Activated T-helper 1 cell treated with anti-CD3 and anti-CD28 coated beads, Interleukin-12 subunit alpha, Interleukin-12 subunit beta, Interleukin-2, Interleukin-4 antibody, amounts not matched to agents 30 ng/mL and 10 ng/mL and 1 ng/mL, durations not matched to agents 14 hours and 24 hours and 36 hours (primary cell): ENCODE measurements at places on chromosomes 5 and 9. TPM values are rescaled to one million over a fixed set of nuclear protein-coding genes. Genes with fewer than 3 reads are reported as not detected.

ADAMTS16 gene
- not detected in 2 replicates for total RNA-seq

TEX48 gene
- total RNA-seq, result 1.0 and 1.2 TPM in 2 replicates

DNAH5 gene
- not detected in 2 replicates for total RNA-seq

ACTBL2 gene
- total RNA-seq, result not detected in 2 replicates

TMCO6 gene
- total RNA-seq, result 43.2 and 43.6 TPM in 2 replicates

DMRT3 gene
- total RNA-seq, result not detected in 2 replicates

CTSL gene
- total RNA-seq, result 1.5 and 2.5 TPM in 2 replicates

ENHO gene
- total RNA-seq, result not detected in 2 replicates

RPL7A gene
- 2,401 and 2,463 TPM in 2 replicates for total RNA-seq

DNA sequence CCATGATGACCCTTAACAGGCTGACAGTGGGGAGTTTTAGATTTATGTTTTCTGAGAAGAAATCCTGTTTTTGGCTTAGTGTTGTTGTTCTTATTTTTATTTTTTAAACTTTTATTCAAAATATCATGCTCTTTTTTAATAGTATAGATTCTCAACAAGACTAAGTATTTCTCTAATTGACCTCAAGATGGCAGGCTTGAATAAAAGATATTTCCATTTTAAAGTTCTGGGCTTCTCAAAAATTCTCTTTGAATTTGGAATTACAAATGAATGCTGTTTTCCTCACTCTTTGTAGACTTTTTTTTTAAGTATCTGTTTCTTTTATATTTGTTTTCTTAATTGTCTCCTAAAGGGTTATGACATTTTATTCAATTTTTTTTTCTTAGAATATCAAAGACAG is 50.0 kb upstream of the SH3GL2 start:
- DNase-seq, result no peak
- no peaks in the 10 kb centered on the region for H3K4me1 ChIP-seq

DNA sequence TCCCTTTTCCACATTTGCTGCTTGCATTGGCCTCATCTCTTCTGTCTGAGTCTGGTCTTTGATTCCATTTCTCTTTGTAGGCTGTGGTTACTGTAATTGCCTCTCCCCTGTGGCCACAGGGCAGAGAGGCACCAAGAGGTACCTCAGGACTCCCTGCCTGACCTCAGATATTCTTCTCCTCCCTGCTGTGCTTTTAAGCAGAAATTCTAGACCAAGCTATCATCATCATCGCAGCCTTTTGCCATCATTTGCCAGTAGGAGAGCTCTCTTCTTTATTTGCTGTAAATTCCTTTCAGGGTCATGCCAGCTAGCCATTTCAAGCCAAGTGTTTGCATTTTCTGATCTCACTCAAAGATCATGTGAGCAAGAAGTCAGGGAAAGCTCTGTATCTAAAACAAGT is 369.6 kb downstream of the ICE1 start:
- H3K27me3 ChIP-seq, result no peaks in the 10 kb centered on the region
- H3K36me3 ChIP-seq, result no peaks in the 10 kb centered on the region
- H3K4me3 ChIP-seq, result no peak overlapping the region

DNA sequence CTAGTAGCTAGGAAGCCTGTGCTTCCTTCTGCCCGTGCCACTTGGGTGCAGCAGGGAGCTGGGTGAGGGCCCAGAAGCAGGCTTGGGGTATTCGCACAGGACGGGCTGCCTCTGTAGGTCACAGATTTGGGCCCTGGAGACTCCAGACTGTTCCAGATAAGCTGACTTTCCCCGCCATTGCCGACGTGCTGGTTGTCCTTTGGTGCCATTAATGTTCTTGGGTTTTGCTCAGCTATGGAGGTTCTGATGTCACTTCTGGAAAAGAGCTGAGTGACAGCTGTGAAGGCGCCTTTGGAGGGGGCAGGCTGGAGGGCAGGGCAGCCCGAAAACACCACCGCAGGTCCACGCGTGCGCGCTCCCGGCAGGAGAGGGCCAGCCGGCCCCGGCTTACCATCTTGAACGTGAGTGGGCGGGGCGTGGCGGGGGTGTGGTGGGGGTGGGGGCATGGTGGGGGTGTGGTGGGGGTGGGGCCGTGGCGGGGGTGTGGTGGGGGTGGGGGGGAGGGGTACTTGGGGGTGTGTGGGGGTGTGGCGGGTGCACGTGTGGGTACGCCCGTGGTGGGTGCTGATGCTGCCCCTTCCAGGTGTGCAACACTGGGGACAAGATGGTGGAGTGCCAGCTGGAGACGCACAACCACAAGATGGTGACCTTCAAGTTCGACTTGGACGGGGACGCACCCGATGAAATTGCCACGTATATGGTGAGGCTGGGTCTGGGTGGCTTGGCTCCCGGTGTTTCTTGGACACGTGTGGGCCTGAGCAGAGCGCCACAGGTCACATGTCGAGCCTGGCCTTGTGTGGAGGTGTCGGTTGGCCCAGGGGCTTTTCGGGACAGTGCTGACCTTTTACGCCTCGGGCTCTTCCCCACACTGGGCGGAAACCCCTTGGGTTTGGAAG is 79.6 kb downstream of the WNK2 start:
- peaks cover 2% of the 10 kb centered on the region for H3K27me3 ChIP-seq
- no peaks in the 10 kb centered on the region for H3K36me3 ChIP-seq
- H3K4me3 ChIP-seq, result no peak overlapping the region
- peaks cover 3% of the 10 kb centered on the region for H3K4me1 ChIP-seq
- DNase-seq, result no peak

GRCh38 chr9:20563917-20564316 is 58.4 kb downstream of the MLLT3 start:
- H3K27me3 ChIP-seq, result no peaks in the 10 kb centered on the region
- no peak for DNase-seq
- peaks cover 7% of the 10 kb centered on the region for H3K36me3 ChIP-seq
- H3K4me3 ChIP-seq, result no peak overlapping the region

DNA sequence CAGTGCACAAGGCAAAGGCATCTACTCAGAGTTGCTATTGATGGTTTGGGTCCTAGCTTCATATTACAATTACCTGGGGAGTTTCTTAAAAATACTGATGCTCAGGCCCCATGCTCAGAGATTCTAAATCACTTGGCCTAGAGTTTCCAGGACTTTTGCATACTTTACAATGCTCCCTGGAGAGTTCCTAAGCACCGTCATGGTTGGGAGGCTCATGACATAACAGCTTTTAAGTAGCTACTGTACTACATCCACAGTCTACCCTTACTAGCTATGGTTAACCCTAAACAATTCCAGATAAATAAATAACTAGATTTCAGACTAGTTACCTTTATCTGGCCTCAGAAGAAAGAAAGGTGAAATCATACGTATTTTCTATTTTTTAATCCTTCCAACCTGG is 414.4 kb downstream of the PDE4D start:
- no peak overlapping the region for H3K4me3 ChIP-seq
- no peak for DNase-seq
- H3K27ac ChIP-seq, result no peak overlapping the region
- H3K4me1 ChIP-seq, result peaks cover 5% of the 10 kb centered on the region
- no peaks in the 10 kb centered on the region for H3K27me3 ChIP-seq

- no peak overlapping the region for H3K27ac ChIP-seq
- H3K4me3 ChIP-seq, result no peak overlapping the region
- H3K36me3 ChIP-seq, result no peaks in the 10 kb centered on the region
- DNase-seq, result no peak
- H3K27me3 ChIP-seq, result peaks cover 16% of the 10 kb centered on the region
Measured at GRCh38 chr5:34483442-34484033, 172.6 kb upstream of the RAI14 start.

DNA sequence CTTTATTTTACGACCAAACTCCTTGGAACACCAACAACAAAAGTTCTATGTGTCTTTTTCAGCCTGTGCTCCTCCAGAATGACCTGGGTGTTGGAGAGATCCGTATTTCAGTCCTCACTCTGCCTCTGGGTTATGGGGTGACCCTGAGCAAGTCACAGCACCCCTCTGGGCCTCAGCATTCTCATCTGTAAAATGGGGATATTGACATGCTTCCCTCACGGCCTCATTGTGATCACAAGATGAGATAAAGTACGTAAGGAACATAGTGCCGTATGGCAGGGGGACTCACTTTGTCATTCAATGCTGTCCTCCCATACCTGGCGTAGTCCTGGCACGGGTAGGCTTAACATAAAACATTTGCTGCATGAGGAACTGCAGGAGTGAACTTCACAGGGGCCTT is 123.0 kb upstream of the HAND1 start:
- H3K4me3 ChIP-seq, result no peak overlapping the region
- H3K27ac ChIP-seq, result no peak overlapping the region
- H3K4me1 ChIP-seq, result no peaks in the 10 kb centered on the region
- no peaks in the 10 kb centered on the region for H3K36me3 ChIP-seq
- DNase-seq, result no peak

- H3K27ac ChIP-seq, result no peak overlapping the region
Measured at GRCh38 chr5:110265162-110265561, 461.3 kb downstream of the TMEM232 start.

DNA sequence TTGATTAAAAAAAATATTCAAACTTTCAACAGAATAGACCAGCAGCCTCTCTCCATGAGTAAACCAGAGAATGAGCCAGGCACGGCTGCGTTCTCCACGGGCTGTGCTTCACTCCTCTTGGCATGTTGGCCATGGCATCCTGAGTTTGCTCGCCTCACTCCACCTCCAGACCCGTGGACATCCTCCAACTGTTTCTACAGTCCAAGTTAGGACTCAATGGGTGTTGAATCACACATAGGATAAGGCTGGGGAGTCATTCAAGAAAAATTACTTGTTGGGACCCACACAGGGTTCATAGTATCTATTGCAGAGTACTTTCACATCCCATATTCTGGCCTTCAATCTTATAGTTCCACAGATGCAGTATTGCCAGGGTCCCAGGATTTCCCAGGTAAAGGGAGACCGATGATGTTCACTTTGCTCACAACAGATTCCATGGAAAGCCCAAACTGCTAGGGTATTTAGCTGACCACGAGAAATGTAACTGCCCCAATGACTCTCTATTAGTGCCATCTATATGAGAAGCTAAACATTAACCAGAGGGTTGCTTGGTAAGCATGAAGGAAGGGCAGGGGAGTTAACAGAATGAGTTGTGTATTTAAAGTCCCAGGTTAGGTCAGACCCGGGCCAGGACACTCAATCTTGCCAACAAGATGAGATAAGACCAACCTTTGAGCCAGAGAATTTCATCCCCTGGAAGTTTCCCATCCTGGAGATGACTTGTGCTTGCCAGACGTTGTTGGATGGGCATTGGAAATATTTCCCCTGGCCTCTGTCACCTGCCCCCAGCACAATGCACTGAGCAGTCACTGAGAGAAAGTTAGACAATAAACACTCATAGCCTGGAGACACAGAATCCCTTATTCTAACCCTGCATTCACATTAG is 19.7 kb upstream of the GDA start:
- no peaks in the 10 kb centered on the region for H3K36me3 ChIP-seq
- no peak overlapping the region for H3K4me3 ChIP-seq
- peaks cover 2% of the 10 kb centered on the region for H3K27me3 ChIP-seq

DNA sequence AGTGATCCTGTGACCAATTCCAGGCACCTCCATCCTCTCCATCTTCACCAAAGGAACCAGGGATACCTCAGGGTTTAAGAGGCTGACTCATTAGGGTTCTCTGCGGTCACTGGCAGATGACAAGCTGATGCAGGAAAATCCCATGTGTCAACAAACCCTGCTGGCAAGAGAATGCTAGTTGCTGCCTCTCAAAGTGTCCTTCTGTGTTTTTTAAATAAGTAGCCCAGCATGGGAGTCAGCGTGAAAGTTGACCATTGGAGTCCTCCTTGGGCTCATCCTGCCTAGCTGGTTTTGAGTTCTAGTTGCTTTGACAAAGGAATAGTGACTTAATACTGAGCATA is 200.2 kb downstream of the SLIT3 start:
- no peaks in the 10 kb centered on the region for H3K4me1 ChIP-seq
- no peak overlapping the region for H3K4me3 ChIP-seq
- no peak for DNase-seq
- no peak overlapping the region for H3K27ac ChIP-seq

GRCh38 chr5:164392531-164392930 is 887.1 kb downstream of the MAT2B start:
- no peak overlapping the region for H3K27ac ChIP-seq
- no peaks in the 10 kb centered on the region for H3K36me3 ChIP-seq
- H3K27me3 ChIP-seq, result no peaks in the 10 kb centered on the region
- no peak for DNase-seq

GRCh38 chr9:131233995-131234394 is 42.3 kb downstream of the FAM78A start:
- no peaks in the 10 kb centered on the region for H3K27me3 ChIP-seq
- H3K36me3 ChIP-seq, result peaks cover 31% of the 10 kb centered on the region
- peaks cover 31% of the 10 kb centered on the region for H3K4me1 ChIP-seq
- H3K27ac ChIP-seq, result peak overlapping the region; percentile 87
- no peak for DNase-seq

DNA sequence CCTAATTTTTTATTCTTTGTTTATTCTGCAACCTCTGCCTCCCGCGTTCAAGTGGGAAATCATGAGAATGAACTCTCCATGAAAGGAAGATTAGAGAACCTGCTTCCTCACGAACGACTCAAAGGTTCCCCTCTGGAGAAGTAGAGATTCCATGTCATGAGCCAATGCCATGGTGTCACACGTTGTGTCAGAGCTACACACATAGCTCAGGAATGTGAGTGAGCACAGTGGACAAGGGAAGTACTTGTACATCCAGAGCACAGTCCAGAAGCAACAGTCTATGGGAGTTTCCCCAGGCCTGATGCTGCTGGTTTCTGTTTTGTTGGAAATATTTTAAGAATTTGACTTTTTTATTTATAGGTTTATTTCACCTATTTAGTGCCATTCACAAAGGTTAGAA is 26.8 kb upstream of the PPP2CA start:
- no peaks in the 10 kb centered on the region for H3K4me1 ChIP-seq
- DNase-seq, result no peak
- H3K36me3 ChIP-seq, result no peaks in the 10 kb centered on the region

- H3K27me3 ChIP-seq, result no peaks in the 10 kb centered on the region
- H3K4me1 ChIP-seq, result peaks cover 6% of the 10 kb centered on the region
- no peak for DNase-seq
- H3K27ac ChIP-seq, result no peak overlapping the region
- H3K4me3 ChIP-seq, result no peak overlapping the region
Measured at GRCh38 chr9:113381909-113382411, 5.2 kb upstream of the HDHD3 start.

GRCh38 chr5:116567106-116567505 is 7.5 kb downstream of the SEMA6A start:
- H3K27ac ChIP-seq, result no peak overlapping the region
- no peaks in the 10 kb centered on the region for H3K4me1 ChIP-seq
- H3K27me3 ChIP-seq, result peaks cover 32% of the 10 kb centered on the region
- DNase-seq, result no peak
- H3K36me3 ChIP-seq, result no peaks in the 10 kb centered on the region

GRCh38 chr5:141916522-141916921 is 7.1 kb upstream of the DELE1 start:
- no peak for DNase-seq
- peaks cover 7% of the 10 kb centered on the region for H3K4me1 ChIP-seq
- peaks cover 44% of the 10 kb centered on the region for H3K27me3 ChIP-seq
- H3K27ac ChIP-seq, result no peak overlapping the region

DNA sequence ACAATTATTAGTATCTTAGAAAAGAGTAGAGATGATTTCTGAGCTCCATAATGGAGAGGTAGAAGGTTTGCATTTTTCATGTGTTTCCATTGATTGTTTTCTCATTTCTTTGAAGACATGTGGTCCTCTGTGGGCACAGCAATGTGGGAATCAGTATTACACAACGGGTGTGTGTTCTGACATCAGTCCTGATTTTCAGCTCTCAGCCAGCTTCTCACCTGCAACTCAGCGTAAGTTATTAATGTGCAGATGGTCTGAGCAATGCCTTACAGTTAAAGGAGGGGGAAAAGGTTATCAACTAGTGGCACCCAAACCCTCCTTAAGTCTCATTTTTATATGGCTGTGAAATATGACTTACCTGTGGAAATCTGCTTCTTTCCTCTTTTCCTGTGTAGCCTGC is 59.1 kb downstream of the ITGA2 start:
- H3K36me3 ChIP-seq, result peaks cover 24% of the 10 kb centered on the region
- H3K27ac ChIP-seq, result no peak overlapping the region
- DNase-seq, result no peak
- H3K4me1 ChIP-seq, result peaks cover 23% of the 10 kb centered on the region
